IMR-90 (cell line): ENCODE measurements at places on chromosomes 6 and 20.
A peak's percentile ranks its signal among the peaks of the same experiment; 100 is the strongest.

DNA sequence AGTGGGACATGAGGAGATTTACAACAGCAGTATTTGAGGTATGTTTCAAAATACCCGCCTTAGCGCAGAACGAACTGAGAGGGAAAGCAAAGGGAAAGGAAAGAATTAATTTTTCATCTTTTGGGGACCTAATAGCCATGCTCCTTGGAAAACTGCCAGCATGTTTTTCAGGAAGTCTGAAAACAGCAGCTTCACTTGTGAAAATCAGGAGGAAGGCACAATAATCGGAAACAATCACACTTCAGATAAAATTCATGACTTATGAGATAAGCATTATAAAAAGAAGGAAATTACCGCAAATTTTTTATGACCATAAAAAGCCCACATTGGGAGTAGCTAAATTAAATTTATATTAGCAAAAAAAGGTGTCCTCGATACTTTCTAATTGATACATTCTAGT is 541.1 kb downstream of the HAO1 start:
- no peaks in the 10 kb centered on the region for H3K36me3 ChIP-seq
- H3K27me3 ChIP-seq: no peaks in the 10 kb centered on the region
- no peaks in the 10 kb centered on the region for H3K4me1 ChIP-seq
- H3K4me3 ChIP-seq: no peak overlapping the region
- H3K27ac ChIP-seq: no peak overlapping the region
- DNase-seq: no peak

GRCh38 chr20:23445596-23446217 is 6.2 kb downstream of the CSTL1 start:
- H3K27ac ChIP-seq: no peak overlapping the region
- 0 out of 2 replicates have a peak, but pooled peaks cover 3% of the 10 kb centered on the region for H3K4me1 ChIP-seq
- H3K27me3 ChIP-seq: no peaks in the 10 kb centered on the region
- no peak overlapping the region for H3K4me3 ChIP-seq

DNA sequence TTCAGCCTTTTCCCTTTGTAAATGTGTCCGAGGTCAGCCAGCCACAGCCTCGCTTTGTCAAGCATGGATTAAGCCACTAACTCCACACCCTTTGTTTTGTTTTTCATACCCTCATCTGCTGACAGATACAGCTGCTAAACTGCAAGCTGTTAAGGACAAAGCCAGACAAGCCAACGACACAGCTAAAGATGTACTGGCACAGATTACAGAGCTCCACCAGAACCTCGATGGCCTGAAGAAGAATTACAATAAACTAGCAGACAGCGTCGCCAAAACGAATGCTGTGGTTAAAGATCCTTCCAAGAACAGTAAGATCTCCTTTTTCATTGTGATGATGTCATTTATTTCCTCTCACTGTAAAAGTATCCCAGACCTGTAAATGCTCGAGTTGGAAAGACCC is 269.3 kb downstream of the ARHGAP18 start:
- no peaks in the 10 kb centered on the region for H3K4me1 ChIP-seq
- no peak overlapping the region for H3K4me3 ChIP-seq
- no peaks in the 10 kb centered on the region for H3K27me3 ChIP-seq

- DNase-seq: peak; percentile 13
- H3K36me3 ChIP-seq: no peaks in the 10 kb centered on the region
- no peaks in the 10 kb centered on the region for H3K27me3 ChIP-seq
- H3K4me1 ChIP-seq: peaks cover 4% of the 10 kb centered on the region
- peak overlapping the region; percentile 58 for H3K27ac ChIP-seq
Observed at GRCh38 chr6:98946879-98947410, 801 bp downstream of the FBXL4 start.

GRCh38 chr20:831956-832355 is 1.6 kb upstream of the FAM110A start:
- H3K36me3 ChIP-seq: no peaks in the 10 kb centered on the region
- no peak overlapping the region for H3K4me3 ChIP-seq
- H3K4me1 ChIP-seq: peaks cover 10% of the 10 kb centered on the region; the same call in 1 of the 2 replicates
- H3K27me3 ChIP-seq: no peaks in the 10 kb centered on the region
- no peak for DNase-seq
- no peak overlapping the region for H3K27ac ChIP-seq

DNA sequence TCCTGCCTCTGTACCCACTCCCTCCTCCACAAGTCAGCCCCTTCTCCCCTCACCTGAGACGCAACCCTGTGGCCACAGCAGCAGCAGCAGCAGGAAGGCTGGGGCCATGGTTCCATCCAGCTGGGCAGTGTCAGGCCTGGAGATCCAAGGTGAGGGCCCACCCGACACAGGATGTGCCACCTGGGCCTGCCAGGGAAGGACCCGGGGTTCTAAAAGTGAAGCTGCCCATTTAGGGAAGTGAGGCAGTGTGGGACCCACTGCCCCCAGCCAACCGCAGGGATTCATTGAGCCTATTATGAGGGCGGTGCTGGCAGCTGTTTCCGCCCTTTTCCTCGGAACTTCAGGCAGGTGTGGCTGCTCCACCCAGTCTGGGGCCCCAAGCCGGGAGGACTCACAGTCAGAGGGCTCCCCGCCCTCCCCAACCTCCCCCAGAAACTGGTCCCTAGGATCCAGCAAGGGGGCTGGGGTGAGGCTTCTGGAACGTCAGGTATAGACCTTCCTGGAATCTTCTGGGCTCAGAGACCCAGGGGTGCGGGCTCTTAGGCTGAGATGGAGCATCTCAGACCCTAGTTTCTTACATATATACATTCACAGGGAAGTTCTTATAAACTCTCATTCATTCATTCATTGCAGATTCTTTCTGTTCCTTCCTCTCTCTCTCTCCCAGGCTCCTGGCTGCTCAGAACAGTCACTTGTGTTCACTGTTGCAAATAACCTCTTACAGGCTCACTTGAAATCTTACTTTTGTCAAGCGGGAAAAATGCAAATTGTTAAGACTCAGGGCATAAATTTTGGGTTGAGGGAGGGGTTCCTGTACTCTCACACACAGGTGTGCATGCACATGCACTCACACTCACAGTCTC is at the start of gene TREML2:
Gene TREML2, minus strand, starts transcription at position 249 of the 863 bp plus-strand sequence. Its CDS starts 141 bp downstream, at position 108.
- no peak within 1 kb of the TSS for H3K27ac ChIP-seq
- no peaks in the 10 kb centered on the region for H3K36me3 ChIP-seq
- no peak within 1 kb of the TSS for H3K4me3 ChIP-seq
- no peak for DNase-seq
- 0 out of 2 replicates have a peak, but pooled peaks cover 2% of the 10 kb centered on the region for H3K27me3 ChIP-seq

- H3K27ac ChIP-seq: peak overlapping the region; percentile 87
- peak overlapping the region; percentile 86 for H3K4me3 ChIP-seq
- H3K27me3 ChIP-seq: no peaks in the 10 kb centered on the region
- H3K36me3 ChIP-seq: peaks cover 15% of the 10 kb centered on the region
Observed at GRCh38 chr6:143842461-143842901, 657 bp upstream of the LTV1 start.

GRCh38 chr6:43339168-43339567 is 30.3 kb downstream of the ZNF318 start:
- peaks cover 36% of the 10 kb centered on the region for H3K36me3 ChIP-seq
- no peak for DNase-seq
- no peaks in the 10 kb centered on the region for H3K4me1 ChIP-seq
- H3K4me3 ChIP-seq: no peak overlapping the region
- no peaks in the 10 kb centered on the region for H3K27me3 ChIP-seq

- no peak overlapping the region for H3K27ac ChIP-seq
- no peak overlapping the region for H3K4me3 ChIP-seq
- H3K27me3 ChIP-seq: peaks cover 8% of the 10 kb centered on the region
- H3K4me1 ChIP-seq: no peaks in the 10 kb centered on the region
Observed at GRCh38 chr20:1671891-1672669, 14.5 kb upstream of the SIRPG start.

DNA sequence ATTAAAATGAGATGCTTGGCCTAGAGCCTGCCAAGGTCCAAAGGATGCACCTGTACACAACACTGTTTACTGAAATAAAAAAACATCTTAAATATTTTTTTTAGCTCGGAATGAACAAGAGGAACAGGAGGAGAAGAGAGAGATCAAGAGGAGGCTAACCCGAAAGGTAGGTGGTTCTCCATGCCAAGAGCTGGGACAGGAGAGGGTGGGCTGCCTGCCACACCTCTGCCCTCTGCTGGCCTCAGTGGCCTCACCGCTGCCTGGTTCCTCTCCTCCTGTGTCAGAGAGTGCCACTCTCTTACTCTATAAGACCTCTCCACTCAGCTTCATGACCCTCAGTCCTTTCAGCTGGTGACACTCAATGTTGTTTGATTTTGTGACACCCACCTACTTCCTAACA is 50.2 kb downstream of the TBC1D7 start:
- H3K27ac ChIP-seq: no peak overlapping the region
- no peaks in the 10 kb centered on the region for H3K27me3 ChIP-seq
- H3K36me3 ChIP-seq: no peaks in the 10 kb centered on the region
- H3K4me1 ChIP-seq: no peaks in the 10 kb centered on the region
- no peak for DNase-seq
- no peak overlapping the region for H3K4me3 ChIP-seq

DNA sequence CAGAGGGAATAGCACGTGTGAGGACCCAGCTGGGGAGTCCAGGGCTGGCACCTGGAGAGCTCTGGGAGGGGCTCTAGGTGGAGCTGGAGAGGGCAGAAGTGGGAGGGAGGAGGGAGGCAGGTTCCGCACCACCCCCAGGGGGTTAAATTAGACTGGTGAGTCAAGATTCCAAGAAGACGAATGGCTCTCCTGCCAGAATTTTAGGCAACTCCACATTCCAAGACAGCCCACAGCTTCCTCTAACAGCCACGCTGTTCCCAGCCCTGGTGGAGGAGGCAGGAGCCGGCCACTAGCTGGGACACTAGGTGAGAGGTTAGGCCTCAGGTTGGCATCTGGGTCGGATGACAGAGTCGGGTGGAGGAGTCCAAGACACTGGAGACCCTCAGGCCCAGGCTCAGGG is 60.2 kb downstream of the TFAP2C start:
- no peaks in the 10 kb centered on the region for H3K4me1 ChIP-seq
- H3K27me3 ChIP-seq: peaks cover 3% of the 10 kb centered on the region; the same call in 1 of the 2 replicates
- no peak overlapping the region for H3K27ac ChIP-seq

DNA sequence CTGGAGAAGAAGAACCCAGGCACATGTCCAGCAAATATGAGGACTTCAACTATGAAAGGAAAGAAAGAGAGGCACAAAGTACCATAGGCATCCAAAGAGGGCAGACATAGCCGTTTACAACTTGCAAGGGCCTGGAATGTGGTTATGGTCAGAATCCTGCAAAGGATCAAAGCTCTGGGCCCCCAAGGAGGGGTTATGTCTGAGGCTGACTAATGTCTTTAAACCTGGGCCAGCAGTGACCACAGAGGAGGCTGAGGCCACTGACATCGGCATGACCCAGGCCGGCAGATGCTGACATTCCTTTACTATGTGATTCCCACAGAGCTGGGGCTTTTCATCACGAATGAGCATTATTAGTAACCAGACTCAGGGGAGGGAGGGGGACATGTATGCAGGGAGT is 861.1 kb downstream of the DHX35 start:
- peaks cover 13% of the 10 kb centered on the region for H3K27me3 ChIP-seq
- no peaks in the 10 kb centered on the region for H3K36me3 ChIP-seq
- H3K4me1 ChIP-seq: peaks cover 2% of the 10 kb centered on the region; the same call in 1 of the 2 replicates

- H3K4me1 ChIP-seq: no peaks in the 10 kb centered on the region
- H3K27ac ChIP-seq: no peak overlapping the region
- no peaks in the 10 kb centered on the region for H3K36me3 ChIP-seq
- no peak overlapping the region for H3K4me3 ChIP-seq
- DNase-seq: no peak
Observed at GRCh38 chr6:90885611-90886056, 298.8 kb upstream of the MAP3K7 start.

GRCh38 chr6:108835218-108835850 is 12.9 kb upstream of the ARMC2 start:
- H3K27ac ChIP-seq: no peak overlapping the region
- H3K27me3 ChIP-seq: no peaks in the 10 kb centered on the region; the same call in 1 of the 2 replicates
- DNase-seq: peak; percentile 72
- no peak overlapping the region for H3K4me3 ChIP-seq
- H3K36me3 ChIP-seq: no peaks in the 10 kb centered on the region

DNA sequence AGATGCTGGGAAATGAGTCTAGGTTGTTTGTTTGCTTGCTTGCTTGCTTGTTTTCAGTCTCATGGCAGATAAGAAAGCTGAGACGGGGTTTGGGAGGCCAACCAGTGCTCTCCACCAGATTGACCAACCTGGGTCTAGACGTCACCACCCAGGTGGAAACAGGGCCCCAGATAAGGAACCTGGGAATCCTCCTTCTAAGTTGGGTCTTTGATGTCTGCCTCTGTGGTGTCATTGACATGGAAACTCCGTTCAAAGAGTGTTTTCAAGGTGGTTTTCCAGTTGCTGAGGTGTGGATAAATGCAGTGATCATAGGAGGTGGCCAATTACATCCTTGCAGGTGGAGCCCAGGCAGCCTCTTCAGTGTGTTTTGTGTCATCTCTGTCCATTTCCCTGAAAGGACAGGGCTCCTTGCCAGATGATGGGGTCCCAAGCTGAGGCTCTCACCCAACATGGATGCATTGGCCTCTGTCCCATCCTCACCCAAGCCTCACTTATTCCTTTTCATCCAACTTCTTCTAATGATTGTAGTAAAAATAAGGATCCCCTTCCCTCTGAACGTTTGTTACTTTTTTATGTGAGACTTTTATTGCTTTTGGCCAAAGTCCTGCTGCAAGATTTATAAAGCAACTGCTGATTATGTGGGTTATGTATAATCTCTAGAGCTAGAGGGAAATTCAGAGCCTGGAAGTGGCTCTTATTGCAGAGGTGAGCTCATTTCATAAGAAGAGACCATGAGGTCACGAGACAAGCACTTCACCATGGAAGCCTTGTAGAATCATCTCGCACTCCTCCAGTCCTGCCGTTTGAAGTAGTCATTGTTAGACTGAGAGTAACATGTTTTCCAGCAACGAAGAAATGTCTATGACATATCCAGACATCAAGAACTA is 32.0 kb upstream of the SYNDIG1 start:
- no peak overlapping the region for H3K4me3 ChIP-seq
- DNase-seq: no peak

- DNase-seq: no peak
- no peak overlapping the region for H3K4me3 ChIP-seq
- H3K36me3 ChIP-seq: no peaks in the 10 kb centered on the region
- H3K4me1 ChIP-seq: no peaks in the 10 kb centered on the region
Observed at GRCh38 chr20:23533161-23533560, 35.1 kb downstream of the CST9L start.

- peak; percentile 18 for DNase-seq
- H3K4me1 ChIP-seq: peaks cover 7% of the 10 kb centered on the region
- H3K4me3 ChIP-seq: no peak overlapping the region
- H3K36me3 ChIP-seq: peaks cover 3% of the 10 kb centered on the region
Observed at GRCh38 chr6:53896196-53896595, 101.4 kb downstream of the LRRC1 start.

GRCh38 chr20:513429-513828 is 30.2 kb downstream of the CSNK2A1 start:
- peaks cover 5% of the 10 kb centered on the region for H3K4me1 ChIP-seq
- DNase-seq: peak; percentile 44
- H3K27me3 ChIP-seq: no peaks in the 10 kb centered on the region
- no peak overlapping the region for H3K4me3 ChIP-seq
- no peak overlapping the region for H3K27ac ChIP-seq
- H3K36me3 ChIP-seq: peaks cover 2% of the 10 kb centered on the region; the same call in 1 of the 2 replicates

- H3K4me3 ChIP-seq: no peak overlapping the region
- H3K27ac ChIP-seq: no peak overlapping the region
- H3K27me3 ChIP-seq: no peaks in the 10 kb centered on the region
- no peak for DNase-seq
- H3K4me1 ChIP-seq: no peaks in the 10 kb centered on the region
Observed at GRCh38 chr6:166937746-166938145, 18.6 kb downstream of the RNASET2 start.
